Cardiac fibroblast (primary cell): ENCODE measurements at places on chromosomes 11 and 22.
A peak's percentile ranks its signal among the peaks of the same experiment; 100 is the strongest.

DNA sequence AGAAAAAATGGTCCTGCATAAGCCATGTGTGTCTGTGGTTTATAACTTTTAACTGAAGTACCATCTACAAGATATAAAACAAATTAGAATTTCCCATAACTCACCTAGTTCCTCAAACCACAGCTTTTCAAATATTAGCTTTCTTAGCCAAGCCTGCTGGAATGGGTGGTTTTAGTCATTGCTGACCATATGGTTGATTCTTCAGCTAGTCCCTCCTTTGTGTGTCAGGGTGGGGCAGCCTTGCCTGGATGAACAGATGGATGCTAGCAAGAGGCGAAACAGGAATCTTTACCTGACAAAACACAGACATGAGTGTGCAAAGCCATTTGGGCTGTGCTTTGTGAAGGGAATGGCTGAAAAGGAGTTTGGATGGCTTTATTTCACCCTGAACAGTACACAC lies 6.9 kb upstream of the B3GNT6 start:
- no peak for DNase-seq

- peak; percentile 73 for DNase-seq
These were observed 77.9 kb upstream of the TIMP3 start for GRCh38 chr22:32723643-32724042.

DNA sequence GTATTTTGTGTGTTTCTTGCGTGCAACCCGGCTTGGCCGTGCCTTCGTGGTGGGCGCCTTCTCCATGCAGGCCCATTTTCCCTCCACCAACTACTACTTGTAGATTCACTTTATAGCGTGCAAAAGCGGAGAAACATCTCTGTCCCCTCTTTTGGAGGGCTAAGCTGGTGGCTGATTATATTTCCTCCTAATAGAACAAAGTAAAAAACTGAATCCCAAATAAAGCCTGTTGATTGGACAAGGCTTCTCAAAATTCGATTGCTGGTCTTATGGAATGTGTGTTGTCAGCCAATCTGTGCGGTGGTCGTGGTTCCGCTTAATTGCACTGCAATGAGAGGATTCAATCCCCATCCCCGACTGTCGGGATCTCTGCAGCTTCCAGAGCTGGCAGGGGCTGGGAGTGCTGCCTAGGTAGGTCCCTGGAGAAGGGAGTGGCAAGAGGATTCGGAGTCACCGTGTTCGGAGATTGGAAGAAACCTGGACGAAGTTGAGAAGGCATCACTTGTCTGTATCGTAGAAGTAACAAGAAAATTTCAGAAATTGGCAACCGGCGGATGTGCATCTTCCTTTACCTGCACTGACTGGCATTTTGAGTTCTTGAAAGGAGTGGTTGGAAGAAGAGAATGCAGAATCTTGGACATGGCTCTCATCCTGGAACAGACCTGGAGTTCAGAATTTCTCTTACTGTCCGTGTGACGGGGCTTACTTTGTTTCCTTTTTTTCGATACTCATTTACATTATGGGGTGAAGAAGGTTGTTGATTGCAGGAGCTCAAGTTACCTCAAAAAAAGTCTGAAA lies 1.1 kb downstream of the HMGXB4 start:
- peak; percentile 22 for DNase-seq

- DNase-seq = peak; percentile 27
These were observed 291.8 kb downstream of the AASDHPPT start for GRCh38 chr11:106369224-106369623.

DNA sequence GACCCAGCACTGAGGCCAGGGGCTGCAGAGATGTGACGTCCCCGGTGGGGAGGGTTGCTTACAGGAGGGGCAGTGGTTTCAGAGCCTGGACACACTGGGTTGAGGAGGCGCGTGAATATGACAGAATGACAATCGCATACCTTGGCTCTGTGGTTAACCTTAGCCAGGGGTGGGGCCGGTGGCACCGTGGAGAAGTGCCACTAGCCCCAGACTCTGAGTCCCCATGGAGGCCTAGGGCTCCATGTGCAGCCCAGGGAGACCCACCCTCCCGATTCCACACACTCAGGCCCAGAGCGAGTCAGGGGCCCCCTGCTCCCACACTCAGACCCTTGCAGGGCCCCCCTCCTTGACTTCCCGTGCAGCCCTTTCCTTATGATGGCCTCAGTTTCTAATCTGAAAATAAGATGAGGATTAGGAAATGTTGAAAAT lies 3.6 kb upstream of the ACR start:
- DNase-seq = no peak

DNA sequence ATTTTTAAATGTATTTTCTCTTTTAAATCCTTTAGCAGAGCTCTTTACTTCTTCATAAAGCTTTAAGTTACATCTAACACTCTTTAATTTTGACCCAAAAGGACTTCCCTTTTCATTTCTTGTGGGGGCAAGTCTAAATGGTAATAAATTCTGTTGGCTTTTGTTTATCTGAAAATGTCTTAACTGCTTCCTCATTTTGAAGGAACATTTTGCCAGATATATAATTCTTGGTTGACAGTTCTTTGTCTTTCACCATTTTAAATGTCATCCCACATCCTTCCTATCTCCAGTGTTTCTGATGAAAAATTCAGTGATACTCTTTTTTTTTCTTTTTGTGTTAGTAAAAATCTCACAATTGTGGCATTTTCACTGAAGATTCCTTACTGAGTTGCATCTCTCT lies 44.7 kb upstream of the ZBTB44 start:
- DNase-seq = no peak

GRCh38 chr11:77386178-77386577 lies 84.7 kb upstream of the GDPD4 start:
- no peak for DNase-seq

DNA sequence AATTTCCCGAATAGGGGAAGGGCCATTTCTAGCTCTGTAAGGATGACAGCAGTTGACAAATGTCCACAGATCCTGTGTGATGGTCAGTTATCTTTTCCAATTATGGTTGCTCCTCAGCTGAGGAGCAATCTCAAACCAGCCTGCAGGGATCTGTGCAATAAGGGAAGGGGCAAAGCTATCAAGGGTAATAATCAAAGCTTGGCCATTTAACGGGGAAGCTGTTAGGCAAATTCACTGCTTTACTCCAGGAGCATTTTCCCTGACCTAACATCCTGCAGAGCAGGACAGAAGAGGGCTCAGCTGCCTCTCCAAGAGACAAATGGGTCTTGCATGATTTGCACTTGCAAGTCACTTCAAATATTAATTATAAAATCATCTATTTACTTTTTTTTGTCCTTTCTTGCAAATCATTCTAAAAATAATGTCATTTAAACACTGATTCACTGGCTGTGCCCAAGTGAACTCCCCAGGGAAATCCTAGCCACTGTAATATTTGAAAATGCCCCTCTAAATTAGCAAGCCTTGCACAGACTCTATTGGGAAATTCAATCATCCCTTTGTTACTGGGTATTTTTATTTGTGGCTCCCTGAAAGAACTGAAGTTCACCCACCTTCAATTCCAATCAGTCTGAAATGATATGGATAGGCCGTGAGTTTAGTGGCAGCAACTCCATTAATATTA lies 1256.7 kb downstream of the LRRC4C start:
- no peak for DNase-seq

DNA sequence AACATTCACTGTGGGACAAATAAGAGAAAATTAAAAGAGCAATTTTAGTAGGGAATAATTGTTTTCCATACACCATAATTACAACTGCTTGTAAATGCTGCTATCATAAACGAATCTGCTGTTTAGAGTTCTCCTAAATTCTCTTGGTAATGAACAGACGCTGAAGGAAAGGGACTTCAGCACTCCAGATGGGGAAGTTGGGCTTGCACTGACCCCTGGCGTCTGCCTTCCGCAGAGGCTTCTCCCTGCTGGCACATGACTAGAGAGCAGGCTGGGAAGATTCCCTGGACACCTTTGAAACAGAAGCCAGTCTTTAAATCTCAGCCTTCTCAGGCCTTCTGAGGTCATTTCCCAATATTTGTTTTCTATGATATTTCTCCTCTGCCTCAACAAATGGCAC lies 84.1 kb downstream of the NXPE2 start:
- DNase-seq = peak; percentile 61

- DNase-seq = peak; percentile 72
These were observed 22.9 kb upstream of the ABTB2 start for GRCh38 chr11:34380696-34381095.

- DNase-seq = no peak
These were observed 100.1 kb downstream of the PRR5L start for GRCh38 chr11:36395978-36396736.
